Activated T-cell treated with anti-CD3 and anti-CD28 coated beads for 1 hour (primary cell): ENCODE measurements at places on chromosomes 3 and 15.

DNA sequence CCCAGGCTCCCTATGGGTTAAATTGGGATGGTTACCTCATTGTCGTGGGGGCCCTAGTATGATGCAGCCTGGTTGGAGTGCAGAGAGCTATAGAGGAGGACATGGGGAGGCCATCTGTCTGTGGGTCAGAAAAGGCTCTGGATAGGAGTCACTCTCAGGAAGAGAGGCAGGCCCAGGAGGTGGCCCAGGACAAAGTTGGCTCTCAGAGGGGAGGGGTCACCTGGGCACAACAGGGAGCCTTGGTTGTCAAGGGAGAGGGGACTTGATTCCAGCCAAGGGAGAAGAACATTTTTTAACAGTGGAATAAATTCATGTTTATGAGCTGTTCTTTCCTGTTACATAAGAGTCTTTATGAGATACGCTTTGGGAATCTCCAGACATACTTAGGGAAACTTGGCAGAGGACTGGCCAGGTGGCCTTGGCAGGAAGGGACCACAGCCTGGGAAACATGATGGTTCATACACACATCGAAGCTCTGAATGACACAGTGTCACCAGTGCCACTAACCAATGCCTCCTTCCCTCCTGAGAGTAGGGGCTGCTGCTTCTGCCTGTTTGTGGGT is 27.5 kb upstream of the LCTL start:
- DNase-seq = no peak

- no peak for DNase-seq
Measured at GRCh38 chr3:31634476-31634875, 101.8 kb downstream of the STT3B start.

GRCh38 chr3:69651765-69652164 is 87.5 kb upstream of the MITF start:
- DNase-seq = no peak

- no peak for DNase-seq
Measured at GRCh38 chr3:132570016-132570415, 27.1 kb upstream of the ACKR4 start.

- no peak for DNase-seq
Measured at GRCh38 chr3:181872887-181873286, 161.2 kb downstream of the SOX2 start.

GRCh38 chr3:173742491-173742890 is 344.9 kb downstream of the NLGN1 start:
- no peak for DNase-seq

GRCh38 chr3:8328967-8329366 is 172.7 kb upstream of the LMCD1 start:
- DNase-seq = no peak

DNA sequence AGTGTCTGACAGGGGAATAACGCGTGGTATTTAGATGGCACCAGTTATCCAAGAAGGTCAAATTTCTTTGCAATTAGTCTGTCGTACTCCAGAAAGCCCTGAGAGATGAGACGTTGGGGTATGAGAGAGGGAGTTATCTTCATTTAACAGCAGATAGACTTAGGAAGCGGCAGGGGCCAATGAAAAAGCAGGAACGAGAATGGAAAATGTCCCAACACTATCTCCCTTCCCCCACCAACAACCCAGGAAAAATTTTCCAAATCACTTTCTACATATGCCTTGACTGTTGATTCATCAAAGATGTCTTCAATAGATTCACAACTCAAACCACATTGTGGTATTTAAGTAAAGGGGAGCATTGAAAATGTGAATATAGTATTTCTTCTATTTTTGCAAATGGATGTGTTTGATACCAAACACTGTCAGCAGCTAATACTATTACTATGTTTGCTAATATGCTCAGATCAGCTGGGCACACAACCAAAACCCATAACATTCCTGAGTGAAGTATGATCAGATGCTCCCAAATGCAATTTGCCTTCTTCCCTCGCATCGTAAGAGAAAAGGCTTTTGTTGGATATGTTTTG is 13.3 kb upstream of the GREM1 start:
- no peak for DNase-seq
